ENCODE measurements at places on chromosomes 4 and X.

- no peak for DNase-seq
Measured at GRCh38 chr4:141352909-141353525, 132.3 kb downstream of the ZNF330 start.

DNA sequence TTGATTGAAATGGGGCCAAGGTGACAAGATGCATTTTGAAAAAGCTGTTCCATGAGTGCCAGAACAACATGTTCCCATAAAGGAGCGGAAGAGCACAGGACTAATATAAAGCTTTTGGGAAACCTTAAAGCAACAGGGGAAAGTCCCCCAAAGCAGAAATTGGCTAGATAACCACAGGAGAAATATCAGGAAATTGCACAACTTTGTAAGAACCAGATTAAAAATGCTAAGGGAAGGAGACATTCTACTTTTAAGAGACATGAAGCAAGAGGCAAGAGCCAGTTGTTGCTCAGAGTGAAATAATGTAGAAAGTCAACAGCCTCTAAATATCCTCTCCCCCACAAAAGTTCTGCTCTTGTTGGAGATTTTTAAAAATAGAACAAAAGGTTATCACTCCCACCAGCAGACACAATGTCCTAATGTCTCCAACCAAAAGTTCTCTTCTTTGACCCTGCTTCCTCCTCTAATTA, 85.2 kb upstream of the LNX1 start:
- DNase-seq = no peak

- DNase-seq = no peak
Measured at GRCh38 chrX:2262668-2263055, 238.1 kb downstream of the DHRSX start.

DNA sequence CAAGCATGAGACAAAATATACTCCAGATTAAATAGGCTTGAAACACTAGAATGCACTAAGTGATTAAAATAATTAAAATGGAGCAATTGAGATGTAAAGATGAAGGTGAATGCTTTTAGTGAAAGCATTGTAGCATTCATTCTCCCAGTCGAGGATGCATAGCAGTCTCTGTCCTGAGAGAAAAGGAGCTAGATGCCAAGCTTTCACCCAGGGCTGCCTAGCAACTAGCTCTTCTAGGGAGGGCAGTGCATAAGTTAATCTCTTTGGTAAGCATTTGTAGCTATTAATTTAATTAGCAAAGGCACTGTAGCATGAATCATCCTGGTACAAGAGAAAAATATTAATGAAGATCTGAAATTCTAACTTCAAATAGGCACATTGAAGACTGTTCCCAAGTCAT, 1014.8 kb downstream of the C4orf33 start:
- no peak for DNase-seq

GRCh38 chr4:78602334-78602733, 50.8 kb downstream of the ANXA3 start:
- no peak for DNase-seq

DNA sequence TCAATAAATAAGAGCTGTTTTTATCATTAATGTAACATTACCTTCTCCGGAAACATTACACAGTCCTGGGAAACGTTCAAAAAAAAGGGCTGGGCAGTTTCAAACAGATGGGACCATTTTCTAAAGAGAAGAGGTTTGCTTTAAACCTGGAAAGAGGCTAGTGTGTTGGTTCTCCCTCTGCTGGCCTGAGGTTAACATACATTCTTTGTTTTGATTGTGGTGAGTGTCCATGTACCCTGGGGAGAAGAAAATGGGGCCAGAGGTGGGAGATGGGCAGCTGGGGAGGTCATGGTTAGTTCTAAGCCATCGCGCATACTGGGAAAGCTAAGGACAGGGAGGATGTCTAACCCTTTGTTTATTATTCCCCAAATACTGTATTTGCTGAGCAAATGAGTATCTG, 194.7 kb downstream of the CPEB2 start:
- no peak for DNase-seq

GRCh38 chr4:3168029-3168428, 80.9 kb upstream of the MSANTD1 start:
- DNase-seq = no peak

- DNase-seq = no peak
Measured at GRCh38 chr4:145217349-145217748, 37.0 kb upstream of the OTUD4 start.

DNA sequence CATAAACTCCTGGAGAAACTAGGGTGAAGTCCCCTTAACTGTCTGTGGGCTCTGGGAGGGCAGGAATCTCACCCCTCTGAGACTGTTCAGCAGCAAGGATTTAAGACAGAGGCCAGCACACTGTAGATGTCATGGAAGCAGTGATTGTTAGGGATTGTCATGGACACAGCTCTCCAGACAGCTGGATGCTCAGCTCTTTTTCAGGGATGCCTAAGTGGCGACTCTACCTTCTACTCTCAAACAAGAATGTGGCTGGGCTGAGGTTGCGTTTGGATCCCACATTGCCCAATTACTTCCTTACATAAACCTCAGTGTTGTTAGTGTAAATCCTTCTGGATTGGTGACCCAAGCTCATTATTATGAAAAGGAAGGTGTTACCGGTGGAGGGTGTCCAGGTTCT, 291.9 kb upstream of the VCX3A start:
- DNase-seq = no peak

DNA sequence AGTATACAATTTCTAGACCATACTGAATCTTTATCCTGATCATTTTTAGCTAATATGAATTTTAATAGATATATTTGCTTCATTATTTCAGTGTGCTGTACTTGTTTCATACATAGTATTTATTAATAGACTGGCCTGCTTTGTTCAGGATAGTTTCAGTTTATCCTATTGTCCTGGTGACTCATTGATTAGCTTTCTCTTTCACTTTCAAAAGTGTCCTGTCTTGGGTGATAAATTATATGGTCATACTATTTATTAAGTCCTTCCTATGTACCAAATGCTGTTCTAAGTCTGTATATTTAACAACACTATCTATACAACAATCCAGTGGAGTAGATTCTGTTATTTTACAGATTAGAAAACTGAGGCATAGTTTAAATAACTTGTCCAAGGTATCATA, 153.8 kb upstream of the RAPGEF2 start:
- DNase-seq = no peak

DNA sequence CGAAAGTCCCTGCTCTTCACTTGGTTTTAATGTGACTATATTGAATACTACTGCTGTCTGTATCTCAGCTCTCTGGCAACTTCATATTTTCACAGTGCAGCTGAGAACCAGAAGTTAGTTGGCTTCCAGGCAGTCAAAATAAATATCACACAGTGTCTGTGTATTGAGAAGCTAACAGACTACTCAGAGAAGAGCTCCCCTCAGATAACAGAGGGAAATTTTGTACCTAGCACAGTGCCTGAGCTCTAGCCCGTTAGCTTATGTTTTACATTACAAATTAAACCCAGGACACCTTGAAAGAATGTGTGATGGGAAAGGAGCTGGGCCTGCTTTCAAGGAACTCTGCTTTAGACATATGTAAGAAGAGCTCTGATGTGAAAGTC, 22.7 kb downstream of the JADE1 start:
- no peak for DNase-seq

GRCh38 chrX:154396973-154397887, 947 bp upstream of the RPL10 start:
- DNase-seq = no peak

- DNase-seq = no peak
Measured at GRCh38 chrX:129650821-129651510, 3.8 kb downstream of the APLN start.

- DNase-seq = no peak
Measured at GRCh38 chr4:25450491-25450901, 73.4 kb downstream of the ANAPC4 start.

GRCh38 chr4:117084866-117085701, at the start of gene TRAM1L1:
Gene TRAM1L1 (minus strand): TSS chr4:117085576. CDS start chr4:117085393, 183 bp downstream.
- DNase-seq = no peak
